ENCODE measurements at places on chromosomes 5 and 9.

- no peak for DNase-seq
Measured at GRCh38 chr9:125785248-125785751, 38.1 kb downstream of the PBX3 start.

DNA sequence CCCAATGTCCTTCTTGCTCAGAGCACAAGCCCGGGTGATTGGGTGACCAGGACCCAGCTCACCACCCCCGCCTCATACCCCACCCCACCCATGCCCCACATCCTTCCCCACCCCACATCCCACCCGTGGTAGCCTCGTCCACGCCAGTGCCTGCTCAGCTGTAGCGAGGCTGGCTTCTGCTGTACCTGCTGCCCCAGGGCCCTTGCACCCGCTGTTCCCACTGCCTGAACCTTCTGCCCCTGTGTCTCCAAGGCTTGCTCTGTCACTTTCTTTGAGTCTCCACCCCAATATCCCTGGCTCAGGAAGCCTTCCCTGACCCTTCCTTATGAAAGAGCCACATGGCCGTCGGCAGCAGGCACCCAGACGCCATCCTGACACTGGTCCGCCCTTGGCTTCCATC lies 3.1 kb upstream of the NACC2 start:
- DNase-seq = no peak

DNA sequence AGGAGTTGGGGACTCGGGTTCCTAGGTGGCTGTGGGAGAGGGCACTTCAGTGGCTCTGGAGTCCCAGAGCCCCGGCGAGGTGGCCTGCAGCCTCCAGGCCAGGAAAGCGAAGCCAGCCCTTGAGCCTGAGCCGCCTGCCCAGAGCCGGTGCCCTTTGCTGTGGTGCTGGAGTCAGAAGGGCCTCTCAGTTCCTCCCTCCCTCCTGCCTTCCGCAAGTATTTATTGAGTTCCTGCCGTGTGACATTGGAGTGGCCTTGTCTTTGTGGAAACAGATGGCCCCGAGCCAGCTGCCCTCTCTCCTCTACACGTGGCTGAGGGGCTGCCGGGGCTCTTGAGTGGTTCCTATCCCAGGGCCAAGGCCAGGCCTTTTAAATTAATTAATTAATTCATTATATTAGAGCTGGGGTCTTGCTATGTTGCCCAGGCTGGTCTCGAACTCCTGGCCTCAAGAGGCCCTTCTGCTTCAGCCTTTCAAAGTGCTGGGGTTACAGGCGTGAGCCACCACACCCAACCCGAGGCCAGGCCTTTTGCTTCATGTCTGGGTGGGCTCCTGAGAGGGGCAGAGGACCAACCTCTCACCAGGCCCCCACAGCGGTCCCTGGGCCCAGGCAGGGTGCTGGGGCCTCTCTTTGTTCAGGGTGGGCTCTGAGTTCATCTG lies 45.6 kb upstream of the IER5L start:
- no peak for DNase-seq

GRCh38 chr5:32534041-32534440 lies 51.3 kb upstream of the SUB1 start:
- DNase-seq = no peak

GRCh38 chr5:78899922-78900362 lies 85.2 kb downstream of the ARSB start:
- no peak for DNase-seq

- no peak for DNase-seq
Measured at GRCh38 chr5:109080896-109081295, 328.9 kb downstream of the PJA2 start.

DNA sequence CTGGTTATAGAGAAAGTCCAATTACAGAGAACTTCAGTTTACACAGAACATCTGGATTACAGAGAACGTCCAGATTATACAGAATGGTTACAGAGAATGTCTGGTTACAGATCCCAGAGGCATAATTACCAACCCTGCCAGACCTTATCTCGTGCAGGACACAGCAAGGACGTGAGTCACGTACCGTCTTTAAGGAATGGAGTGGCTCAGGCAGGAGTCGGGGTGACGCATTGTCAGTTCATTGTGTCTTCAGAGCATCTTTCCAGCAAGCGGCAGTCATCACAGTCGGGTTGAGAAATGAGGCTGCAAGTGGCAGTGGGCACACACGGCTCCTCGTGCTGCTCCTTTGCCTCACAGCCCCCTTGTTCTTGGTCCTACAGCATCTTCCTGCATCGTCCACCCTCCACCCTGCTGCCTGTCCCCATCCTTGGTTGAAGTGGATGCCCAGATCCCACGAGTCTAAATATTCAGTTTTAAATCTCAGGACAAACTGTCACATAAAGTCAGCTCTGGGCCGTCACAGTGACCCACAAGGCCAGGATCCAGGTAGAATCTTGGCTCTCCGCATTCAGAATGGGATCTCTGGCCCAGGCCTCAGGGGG lies 30.0 kb upstream of the SLC6A19 start:
- no peak for DNase-seq
